ENCODE measurements at places on chromosomes 1 and 21. TPM values are rescaled to one million over a fixed set of nuclear protein-coding genes. Genes with fewer than 3 reads are reported as not detected.

DNA sequence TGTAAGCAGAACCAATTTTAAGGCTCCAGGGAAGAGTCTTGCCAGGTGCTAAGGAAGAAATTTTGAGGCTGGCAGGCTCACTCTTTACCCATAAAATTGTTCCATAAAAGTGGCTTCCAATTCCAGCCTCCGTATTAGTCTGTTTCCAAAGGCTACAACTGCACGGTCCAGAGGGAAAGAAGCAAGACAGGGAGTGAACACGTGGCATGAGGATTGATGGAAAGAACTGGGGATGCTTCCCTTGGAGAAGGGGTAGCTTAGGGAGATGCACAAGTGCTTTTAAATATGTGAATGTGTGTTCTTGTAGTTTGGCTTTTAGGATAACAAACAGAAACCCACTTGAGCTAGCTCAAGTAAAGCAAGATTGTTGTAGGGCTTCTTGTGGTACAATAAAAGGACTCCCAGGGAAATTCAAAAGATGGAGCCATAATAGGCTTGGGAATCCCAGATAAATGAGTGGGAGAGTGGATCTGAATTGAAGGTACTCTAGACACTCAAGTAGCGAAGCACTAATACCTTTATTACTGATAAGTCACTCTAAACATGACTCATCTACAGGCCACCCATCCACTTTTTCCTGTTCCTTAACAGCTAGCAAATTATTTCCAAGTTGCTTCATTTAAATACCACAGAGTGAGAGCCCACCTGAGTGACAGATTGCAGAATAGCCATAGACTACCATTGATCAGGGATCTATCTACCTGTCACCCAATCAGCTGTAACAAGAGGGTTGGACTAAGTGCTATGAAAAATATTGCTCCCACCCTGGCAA is 34.8 kb upstream of the NPL start:
- no peak for DNase-seq

DNA sequence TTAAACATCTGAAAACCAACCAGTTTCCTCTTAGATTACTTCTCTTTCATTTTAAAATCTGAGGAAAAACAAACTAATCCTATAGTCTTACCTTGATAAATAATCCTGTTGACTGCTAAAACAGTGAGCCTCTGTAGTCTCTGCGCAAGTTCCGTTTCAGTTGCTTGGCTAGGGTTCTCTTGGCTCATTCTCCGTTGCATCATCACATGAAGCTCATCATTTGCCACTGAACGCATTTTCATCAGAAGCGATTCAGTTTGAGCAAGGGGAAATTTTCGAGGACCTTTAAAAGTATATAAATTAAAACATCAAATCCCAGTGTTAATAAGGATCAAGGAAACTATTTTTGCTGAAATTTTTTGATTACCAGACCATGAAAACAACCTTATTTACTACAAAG is 96.7 kb upstream of the GNG4 start:
- DNase-seq = no peak

DNA sequence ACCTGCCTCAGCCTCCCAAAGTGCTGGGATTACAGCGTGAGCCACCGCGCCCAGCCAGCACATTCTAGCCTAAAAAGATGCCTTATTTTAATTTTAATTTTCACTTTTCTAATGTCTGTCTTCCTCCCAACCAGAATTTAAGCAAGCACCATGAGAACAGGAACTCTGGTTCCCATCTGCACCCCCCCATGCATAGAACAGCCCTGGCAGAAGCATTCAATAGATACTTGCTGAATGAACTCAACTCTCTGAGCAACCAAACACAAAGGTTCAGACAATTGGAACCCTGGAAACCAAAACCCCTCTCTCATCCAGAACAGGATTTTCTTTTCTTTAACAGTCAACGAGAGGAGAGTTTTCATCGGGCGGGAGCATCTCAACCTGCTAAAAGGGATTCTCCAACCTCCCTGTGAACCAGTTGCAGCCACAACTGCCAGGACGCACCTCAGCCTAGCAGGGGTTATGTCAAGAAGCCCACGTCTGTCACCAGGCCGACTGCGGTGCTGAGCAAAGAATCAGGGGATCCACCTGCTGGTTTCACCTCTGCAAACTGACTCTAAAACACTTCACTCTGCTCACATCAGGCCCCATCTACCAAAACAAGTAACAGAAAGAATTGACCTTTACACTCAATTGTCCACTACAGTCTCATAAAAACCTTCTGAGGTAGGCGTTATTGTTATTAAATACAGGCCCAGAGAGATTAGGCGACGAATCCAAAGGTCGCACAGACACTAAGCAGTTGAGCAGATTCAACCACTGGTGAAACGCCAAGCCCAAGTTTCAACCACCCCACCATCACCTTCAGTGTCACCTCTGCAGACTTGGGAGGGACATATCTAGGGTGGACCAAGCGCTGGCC is 1.7 kb downstream of the KIAA2013 start:
- no peak for DNase-seq

- no peak for DNase-seq
Observed at GRCh38 chr1:2009101-2010053, 5.8 kb upstream of the CFAP74 start.

Gene HSD3B1
- total RNA-seq = not detected

Gene LENEP
- total RNA-seq = 0.26 TPM

DNA sequence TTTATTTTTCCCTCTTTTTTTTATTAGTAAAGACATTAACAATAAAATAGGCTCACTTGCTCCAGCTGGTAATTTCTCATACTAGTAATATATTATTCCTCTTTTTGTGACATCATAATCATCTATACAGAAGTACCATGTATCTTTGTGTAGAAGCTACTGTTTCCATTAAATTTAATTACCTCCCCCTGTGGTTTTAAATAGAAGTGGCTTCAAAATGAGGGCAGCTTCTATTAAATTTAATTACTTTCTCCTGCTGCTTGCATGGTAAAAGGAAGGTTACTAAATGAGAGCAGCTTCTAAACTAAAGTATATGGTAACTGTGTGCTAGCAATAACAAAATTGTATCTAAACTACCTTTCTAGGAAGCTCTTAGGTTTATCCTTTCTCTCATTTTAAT is 94.0 kb downstream of the DPYD start:
- DNase-seq = no peak

DNA sequence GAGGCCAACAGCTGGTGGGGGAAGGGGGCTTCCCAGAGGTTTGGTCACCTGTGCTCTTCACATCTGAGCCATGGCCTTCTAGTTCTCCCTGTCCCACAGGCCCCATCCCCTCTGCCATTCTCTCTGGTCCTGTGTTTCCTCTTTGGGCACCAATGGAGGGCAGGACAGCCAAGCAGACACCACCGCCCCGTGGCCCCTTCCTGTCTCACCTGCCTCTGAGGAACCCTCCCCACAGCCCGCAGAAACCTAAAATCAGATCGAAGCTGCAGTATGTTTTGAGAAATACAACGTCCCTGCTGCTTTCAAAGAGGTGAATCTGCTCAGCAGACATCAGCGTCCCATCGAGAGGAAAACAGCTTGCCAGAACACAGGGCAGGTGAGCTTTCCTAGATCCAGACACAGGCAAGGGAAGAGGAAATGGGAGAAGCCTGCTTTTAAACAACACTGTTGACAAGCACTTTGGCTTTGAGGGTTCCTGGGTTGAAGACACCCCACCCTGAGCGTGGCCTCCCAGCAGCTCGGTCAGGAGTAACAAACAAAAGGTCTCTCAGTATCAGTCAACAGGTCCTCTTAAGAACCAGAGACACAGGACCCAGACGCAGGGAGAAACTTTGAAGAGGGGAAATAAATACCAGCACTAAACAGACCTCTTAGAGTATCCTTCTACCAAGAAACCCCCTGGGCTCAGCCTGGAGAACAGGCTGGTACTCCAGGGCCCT is 2.3 kb downstream of the PANK4 start:
- no peak for DNase-seq

GRCh38 chr21:43803558-43804300 is 14.4 kb downstream of the RRP1 start:
- no peak for DNase-seq
